ENCODE measurements at places on chromosomes 13 and 19. TPM values are rescaled to one million over a fixed set of nuclear protein-coding genes. Genes with fewer than 3 reads are reported as not detected.

DNA sequence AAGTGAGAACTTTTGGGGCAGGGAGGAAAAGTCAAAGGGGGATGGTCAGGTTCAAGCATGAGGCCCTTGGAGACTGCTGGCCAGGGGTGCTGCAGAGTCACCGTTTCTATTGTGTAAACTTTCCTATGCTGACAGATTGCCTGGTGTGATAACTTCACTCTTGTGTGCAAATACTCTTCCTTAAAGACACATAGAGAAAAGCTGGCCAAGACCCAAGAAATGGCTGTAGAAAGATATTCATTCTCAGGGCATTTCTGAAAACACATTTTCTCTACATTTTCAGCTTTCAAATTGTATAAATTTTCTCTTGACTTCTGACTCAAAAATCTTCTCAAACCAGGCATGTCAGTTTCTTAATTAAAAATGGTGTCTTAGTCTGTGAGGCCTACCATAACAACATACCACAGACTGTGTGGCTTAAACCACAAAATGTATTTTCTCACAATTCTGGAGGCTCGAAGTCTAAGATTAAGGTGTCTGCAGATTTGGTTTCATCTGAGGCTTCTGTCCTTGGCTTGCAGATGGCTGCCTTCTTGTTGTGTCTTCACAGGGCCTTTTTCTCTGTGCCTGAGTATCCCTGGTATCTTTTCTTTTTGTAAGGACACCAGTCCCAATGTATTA is 304.5 kb downstream of the KCNRG start:
- H3K27ac ChIP-seq: no peak overlapping the region
- no peak overlapping the region for H3K4me3 ChIP-seq
- H3K36me3 ChIP-seq: no peaks in the 10 kb centered on the region
- H3K27me3 ChIP-seq: no peaks in the 10 kb centered on the region
- H3K4me1 ChIP-seq: no peaks in the 10 kb centered on the region
- no peak for DNase-seq

DNA sequence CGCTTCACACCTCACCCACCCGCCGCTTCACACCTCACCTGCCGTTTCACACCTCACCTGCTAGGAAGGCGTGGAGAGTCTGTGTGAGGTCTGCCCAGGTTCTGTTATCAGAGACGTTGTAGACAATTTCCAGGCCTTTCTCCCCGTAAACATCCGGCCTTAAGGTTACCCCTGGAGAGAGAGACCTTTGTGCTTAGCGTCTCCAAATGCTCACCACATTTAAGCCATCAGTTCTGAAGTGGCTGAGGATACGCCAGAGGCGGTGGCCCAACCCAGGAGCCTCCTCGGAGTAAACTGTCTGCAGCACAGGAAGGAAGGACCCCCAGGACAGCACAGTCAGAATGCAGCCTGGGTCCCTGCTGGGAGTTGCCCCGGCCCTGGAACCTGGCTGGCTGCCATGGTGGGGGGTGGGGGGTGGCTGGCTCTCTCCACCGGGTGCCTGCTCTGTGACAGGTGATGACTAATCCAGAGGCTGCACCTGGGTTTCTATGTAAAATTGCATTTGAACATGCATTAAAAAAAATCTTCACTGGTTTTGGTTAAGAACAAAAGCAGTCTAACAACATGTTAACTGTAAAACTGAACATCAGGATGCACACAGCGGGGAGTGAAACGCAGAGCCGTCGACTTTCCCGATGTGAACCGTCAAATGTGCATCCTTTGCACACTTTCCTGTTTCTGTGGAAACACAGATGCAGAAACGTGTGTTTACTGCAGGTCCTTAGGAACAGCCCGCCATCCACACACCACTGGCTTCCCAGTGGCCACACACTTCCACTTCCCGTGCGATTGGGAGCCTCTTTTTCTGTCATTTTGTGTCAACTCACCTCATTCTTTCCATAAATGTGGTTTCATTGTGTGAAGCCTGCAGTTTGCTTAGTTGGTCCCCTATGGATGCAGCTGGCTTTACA is 4.5 kb downstream of the ATP4B start:
- H3K27ac ChIP-seq: no peak overlapping the region
- no peaks in the 10 kb centered on the region for H3K36me3 ChIP-seq
- DNase-seq: no peak
- no peak overlapping the region for H3K4me3 ChIP-seq

- no peak for DNase-seq
- no peaks in the 10 kb centered on the region for H3K27me3 ChIP-seq
- H3K36me3 ChIP-seq: peaks cover 91% of the 10 kb centered on the region
- H3K4me3 ChIP-seq: no peak overlapping the region
- H3K27ac ChIP-seq: no peak overlapping the region
Observed at GRCh38 chr19:32624410-32624809, 43.4 kb downstream of the PDCD5 start.

DNA sequence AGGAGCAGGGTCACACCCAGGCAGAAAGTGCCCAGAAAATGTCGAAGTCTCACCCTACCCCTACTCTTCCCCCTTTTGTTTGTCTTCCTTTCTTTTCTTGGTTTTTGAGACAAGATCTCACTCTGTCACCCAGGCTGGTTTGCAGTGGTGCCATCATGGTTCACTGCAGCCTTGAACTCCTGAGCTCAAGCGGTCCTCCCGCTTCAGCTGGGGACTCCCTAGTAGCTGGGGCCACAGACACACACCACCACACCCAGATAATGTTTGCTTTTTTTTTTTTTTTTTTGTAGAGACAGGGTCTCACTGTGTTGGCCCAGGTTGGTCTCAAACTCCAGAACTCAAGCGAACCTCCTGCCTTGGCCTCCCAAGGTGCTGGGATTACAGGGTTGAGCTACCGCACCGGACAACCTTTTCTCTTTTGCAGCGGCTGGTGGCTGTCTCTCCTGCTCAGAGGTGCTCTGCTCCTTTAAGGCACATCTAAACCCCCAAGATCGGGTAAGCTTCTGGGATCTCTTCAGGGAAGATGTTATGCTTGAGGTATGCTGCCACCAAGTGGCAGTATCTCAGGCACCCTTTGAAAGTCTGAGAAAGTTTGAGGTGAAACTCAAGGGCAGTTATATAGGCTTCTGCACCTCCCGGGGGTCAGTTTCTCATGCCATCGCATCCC is 22.4 kb upstream of the EBI3 start:
- H3K4me3 ChIP-seq: no peak overlapping the region
- peaks cover 4% of the 10 kb centered on the region for H3K27me3 ChIP-seq
- H3K27ac ChIP-seq: no peak overlapping the region
- no peak for DNase-seq
- H3K4me1 ChIP-seq: no peaks in the 10 kb centered on the region

GRCh38 chr13:103101500-103101899 is 35.3 kb upstream of the SLC10A2 start:
- no peak for DNase-seq
- H3K36me3 ChIP-seq: no peaks in the 10 kb centered on the region
- H3K4me3 ChIP-seq: no peak overlapping the region

DNA sequence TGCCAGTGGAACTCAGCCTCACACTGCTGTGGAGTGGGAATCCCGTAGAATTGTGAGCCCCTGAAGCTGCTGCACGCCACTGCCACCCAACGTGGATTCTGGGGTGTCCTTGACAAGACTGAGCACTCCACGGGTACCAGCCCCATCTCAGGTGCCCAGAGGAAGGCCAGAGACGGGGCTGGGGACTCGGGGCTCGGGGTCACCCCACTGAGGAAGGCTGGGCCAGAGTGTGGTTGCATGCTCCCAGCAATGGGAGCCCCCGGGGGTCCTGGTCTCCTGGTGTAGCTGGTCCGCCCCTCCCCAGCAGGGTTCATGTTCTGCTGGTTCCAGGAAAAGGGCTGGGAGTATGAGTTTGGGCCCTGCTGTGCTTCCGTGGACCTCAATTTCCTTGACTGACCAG is 15.2 kb downstream of the DAPK3 start:
- peaks cover 30% of the 10 kb centered on the region for H3K4me1 ChIP-seq
- no peaks in the 10 kb centered on the region for H3K27me3 ChIP-seq
- no peak overlapping the region for H3K4me3 ChIP-seq

KLHL1 gene
- total RNA-seq: not detected

DNA sequence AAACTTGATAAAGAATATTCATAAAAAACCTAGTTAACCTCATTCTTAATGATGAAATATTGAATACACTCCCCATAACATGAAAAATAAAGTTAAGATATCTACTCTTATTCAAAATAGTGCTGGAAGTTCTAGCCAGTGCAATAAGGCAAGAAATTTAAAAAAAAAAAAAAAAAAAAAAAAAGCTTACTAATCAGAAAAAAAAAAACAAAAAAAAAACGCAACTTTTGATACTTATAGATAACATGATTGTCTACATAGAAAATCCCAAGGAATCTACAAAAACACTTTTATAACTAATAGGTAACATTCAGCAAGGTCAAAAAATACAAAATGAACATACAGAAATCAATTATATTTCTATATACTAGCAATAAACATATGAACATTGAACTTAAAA is 515.6 kb downstream of the UQCRFS1 start:
- no peaks in the 10 kb centered on the region for H3K27me3 ChIP-seq
- no peaks in the 10 kb centered on the region for H3K36me3 ChIP-seq
- no peaks in the 10 kb centered on the region for H3K4me1 ChIP-seq
- H3K27ac ChIP-seq: no peak overlapping the region
- no peak overlapping the region for H3K4me3 ChIP-seq
- no peak for DNase-seq

ZNF439 gene
- 0.46 TPM for total RNA-seq

CBY2 gene
- not detected for total RNA-seq

GRCh38 chr13:71866335-71867130 is 471 bp downstream of the DACH1 start:
- H3K4me1 ChIP-seq: peaks cover 14% of the 10 kb centered on the region
- H3K27me3 ChIP-seq: peaks cover 45% of the 10 kb centered on the region
- H3K4me3 ChIP-seq: peak overlapping the region; percentile 65
- DNase-seq: no peak

- no peak for DNase-seq
- H3K36me3 ChIP-seq: peaks cover 52% of the 10 kb centered on the region
- no peaks in the 10 kb centered on the region for H3K27me3 ChIP-seq
- peaks cover 10% of the 10 kb centered on the region for H3K4me1 ChIP-seq
- H3K4me3 ChIP-seq: no peak overlapping the region
- H3K27ac ChIP-seq: no peak overlapping the region
Observed at GRCh38 chr19:40005691-40006272, 8.9 kb downstream of the ZNF546 start.

- no peaks in the 10 kb centered on the region for H3K36me3 ChIP-seq
- peaks cover 4% of the 10 kb centered on the region for H3K4me1 ChIP-seq
- no peak overlapping the region for H3K4me3 ChIP-seq
- no peak overlapping the region for H3K27ac ChIP-seq
Observed at GRCh38 chr13:79775830-79776229, 294.9 kb downstream of the NDFIP2 start.

KIR3DL2 gene
- total RNA-seq: not detected

CCDC8 gene
- 1.6 TPM for total RNA-seq

OR7G2 gene
- not detected for total RNA-seq

GRCh38 chr19:1874554-1875185 is 10.6 kb downstream of the ABHD17A start:
- H3K4me1 ChIP-seq: peaks cover 36% of the 10 kb centered on the region
- DNase-seq: no peak
- peak overlapping the region; percentile 97 for H3K27ac ChIP-seq
- H3K4me3 ChIP-seq: peak overlapping the region; percentile 96
- peaks cover 10% of the 10 kb centered on the region for H3K36me3 ChIP-seq

ZNF701 gene
- total RNA-seq: 5.2 TPM

HCN2 gene
- total RNA-seq: 0.10 TPM

GRCh38 chr13:71606818-71607217 is 260.2 kb downstream of the DACH1 start:
- no peaks in the 10 kb centered on the region for H3K36me3 ChIP-seq
- no peak overlapping the region for H3K4me3 ChIP-seq
- no peak overlapping the region for H3K27ac ChIP-seq
- no peaks in the 10 kb centered on the region for H3K4me1 ChIP-seq
- no peak for DNase-seq

GRCh38 chr13:28659621-28659970 is 666 bp downstream of the POMP start:
- peak overlapping the region; percentile 95 for H3K27ac ChIP-seq
- no peaks in the 10 kb centered on the region for H3K27me3 ChIP-seq
- peaks cover 42% of the 10 kb centered on the region for H3K4me1 ChIP-seq
- H3K36me3 ChIP-seq: no peaks in the 10 kb centered on the region
- peak overlapping the region; percentile 92 for H3K4me3 ChIP-seq
- no peak for DNase-seq

BCL3 gene
- 7.2 TPM for total RNA-seq

- no peak for DNase-seq
- H3K27me3 ChIP-seq: no peaks in the 10 kb centered on the region
- H3K4me3 ChIP-seq: no peak overlapping the region
- H3K27ac ChIP-seq: no peak overlapping the region
- no peaks in the 10 kb centered on the region for H3K36me3 ChIP-seq
Observed at GRCh38 chr13:73440296-73440895, 381.6 kb downstream of the KLF5 start.

JAK3 gene
- 1.5 TPM for total RNA-seq

PCDH8 gene
- total RNA-seq: not detected

DNA sequence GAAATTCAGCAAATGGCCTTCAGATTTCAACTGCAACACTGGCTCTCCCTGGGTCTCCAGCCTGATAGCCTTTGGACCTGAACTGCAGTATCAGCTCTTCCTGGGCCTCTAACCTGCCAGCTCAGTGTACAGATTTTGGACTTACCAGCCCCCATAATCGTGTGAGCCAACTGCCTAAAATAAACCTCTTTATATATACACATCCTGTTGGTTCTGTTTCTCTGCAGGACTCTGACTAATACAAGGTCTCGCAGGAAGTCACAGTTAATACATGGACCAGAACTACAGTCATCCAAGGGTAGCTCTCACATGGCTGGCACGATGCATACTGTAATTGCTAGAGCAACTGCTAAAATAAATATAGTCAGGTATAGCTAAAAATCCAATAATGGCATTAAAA is 85.1 kb downstream of the KATNAL1 start:
- no peak overlapping the region for H3K4me3 ChIP-seq
- no peaks in the 10 kb centered on the region for H3K4me1 ChIP-seq
- H3K36me3 ChIP-seq: peaks cover 2% of the 10 kb centered on the region
- DNase-seq: no peak
- H3K27ac ChIP-seq: no peak overlapping the region

TMC4 gene
- 1.6 TPM for total RNA-seq

DNA sequence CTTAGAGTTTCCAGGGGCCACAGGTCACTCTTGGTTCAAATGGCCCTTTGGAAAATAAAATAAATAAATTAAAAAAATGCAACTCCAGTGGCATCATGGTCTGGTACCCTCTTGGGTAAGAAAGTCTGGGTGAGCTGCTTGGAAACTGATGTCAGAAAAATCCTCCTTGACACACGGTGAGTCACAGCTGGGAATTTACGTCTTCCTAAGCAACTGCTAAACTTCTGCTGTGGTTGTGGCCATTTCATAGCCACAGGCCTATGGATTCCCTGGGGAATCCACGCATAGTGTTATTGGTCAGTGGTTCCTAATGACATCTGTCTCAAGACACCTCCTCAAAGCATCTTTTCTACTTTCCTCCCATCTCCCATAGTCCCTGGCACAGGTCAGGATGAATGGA is 220.8 kb downstream of the COG6 start:
- no peak overlapping the region for H3K27ac ChIP-seq
- H3K27me3 ChIP-seq: no peaks in the 10 kb centered on the region
- no peaks in the 10 kb centered on the region for H3K4me1 ChIP-seq
- DNase-seq: no peak
- H3K4me3 ChIP-seq: no peak overlapping the region

Measured in gastrocnemius medialis (tissue), 4 donors.